ENCODE measurements at places on chromosomes 7 and 10.

DNA sequence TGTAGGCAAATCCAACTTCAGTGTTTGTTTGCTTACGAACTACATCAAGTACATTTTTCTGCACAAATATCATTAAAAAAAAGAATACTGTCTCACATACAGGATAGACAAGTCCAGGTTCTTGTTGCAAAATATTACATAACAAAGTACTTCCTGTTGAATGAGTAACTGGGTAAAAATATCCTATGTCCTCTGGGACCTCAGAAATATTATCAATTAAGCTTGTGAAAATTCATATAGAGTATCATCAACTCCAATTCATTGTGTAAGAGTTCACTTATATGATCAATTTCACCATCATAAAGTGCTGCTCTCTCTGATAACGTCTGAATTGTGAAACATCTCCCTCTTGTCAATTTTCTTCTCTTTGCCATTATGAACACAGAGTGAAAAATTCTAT lies 22.6 kb downstream of the HERC4 start:
- DNase-seq, result no peak

DNA sequence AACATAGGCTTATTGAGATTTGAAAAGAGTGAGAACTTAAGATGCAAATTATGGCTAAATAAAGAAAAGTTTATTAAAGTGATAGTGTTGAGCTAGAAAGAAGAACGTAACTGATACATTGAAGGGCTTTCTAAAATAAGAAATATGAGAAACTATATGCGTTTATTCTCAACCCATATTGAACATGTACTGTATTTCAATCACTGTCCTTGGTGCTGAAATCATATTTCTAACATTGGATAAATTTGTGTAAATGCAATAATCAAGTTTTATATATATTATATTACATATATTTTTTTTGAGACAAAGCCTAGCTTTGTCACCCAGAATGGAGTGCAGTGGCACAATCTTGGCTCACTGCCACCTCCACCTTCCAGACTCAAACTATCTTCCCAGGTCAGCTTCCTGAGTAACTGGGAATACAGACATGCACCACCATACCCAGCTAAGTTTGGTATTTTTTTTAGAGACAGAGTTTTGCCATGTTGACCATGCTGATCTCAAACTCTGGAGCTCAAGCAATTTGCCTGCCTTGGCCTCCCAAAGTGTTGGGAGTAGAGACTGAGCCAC lies 1065.8 kb downstream of the REEP3 start:
- DNase-seq, result no peak

DNA sequence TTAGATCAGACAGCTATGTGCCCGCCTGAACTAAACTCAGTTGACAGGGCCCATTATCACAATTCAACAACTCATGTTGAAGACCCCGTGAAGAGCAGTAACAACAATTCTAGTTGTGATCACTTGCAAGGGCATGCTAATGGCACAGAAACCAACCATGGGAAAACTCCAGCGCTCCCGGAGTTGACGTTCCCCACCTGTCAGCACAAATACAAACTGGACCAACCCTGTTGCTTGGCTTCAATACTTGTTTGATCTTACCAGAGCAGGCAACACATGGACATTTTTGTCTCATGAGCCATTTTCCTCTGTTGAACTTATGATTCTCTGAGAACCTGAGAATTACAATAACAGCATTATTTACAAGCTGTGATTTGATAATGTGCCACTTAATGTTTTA lies 119.0 kb upstream of the LANCL2 start:
- no peak for DNase-seq

DNA sequence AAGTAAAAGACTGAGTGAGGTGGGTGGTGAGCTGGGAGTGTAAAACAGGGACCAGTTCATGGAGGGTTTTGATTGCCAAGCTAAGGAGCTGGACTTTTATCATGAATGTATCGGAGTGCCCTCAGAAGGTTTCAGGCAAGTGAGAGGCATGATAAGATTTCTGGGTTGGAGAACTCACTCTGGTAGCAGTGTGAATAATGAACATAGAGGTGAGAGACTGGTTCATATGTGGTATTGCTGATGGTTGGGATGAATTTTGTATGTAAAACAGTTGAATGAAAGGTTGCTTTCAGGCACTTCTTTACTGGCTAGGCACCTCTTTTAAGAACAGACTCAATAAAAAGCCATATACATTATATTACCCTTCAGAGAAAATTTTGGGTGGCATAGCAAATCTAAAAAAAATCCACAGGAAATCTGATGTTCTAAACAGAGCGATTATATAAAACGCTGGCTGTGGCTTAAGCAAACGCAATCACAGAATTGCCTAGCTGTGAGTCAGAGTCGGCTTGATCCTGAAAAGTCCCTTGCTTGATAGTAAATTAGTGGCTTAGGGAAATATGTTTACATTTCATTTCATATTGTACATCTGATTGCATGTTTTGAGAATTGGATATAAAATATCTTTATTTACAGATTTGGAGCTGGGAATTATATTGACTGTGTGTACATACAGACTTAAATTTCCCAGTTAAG lies 92.9 kb upstream of the HDAC9 start:
- DNase-seq, result no peak

- no peak for DNase-seq
These were observed 8.0 kb downstream of the PWWP2B start for GRCh38 chr10:132404911-132405462.

DNA sequence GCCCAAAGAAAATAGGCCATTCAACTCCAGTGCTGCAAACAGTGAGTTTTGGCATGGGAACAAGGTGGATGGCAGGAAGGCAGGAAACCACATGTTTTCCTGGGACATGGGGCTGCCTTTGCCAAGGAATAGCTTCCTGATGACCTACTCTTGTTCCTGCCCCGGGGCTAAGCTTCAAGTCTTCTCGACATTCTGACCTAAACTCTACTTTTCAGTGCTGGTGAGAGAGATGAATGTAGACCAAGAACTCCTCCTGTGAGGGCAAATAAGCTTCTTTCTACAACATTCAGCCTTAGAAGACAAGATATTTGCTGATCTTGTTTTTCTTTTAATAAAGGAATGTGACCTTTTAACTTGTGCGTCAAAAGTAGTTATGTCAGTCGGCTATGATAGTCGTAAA lies 199.0 kb downstream of the GPR37 start:
- no peak for DNase-seq

DNA sequence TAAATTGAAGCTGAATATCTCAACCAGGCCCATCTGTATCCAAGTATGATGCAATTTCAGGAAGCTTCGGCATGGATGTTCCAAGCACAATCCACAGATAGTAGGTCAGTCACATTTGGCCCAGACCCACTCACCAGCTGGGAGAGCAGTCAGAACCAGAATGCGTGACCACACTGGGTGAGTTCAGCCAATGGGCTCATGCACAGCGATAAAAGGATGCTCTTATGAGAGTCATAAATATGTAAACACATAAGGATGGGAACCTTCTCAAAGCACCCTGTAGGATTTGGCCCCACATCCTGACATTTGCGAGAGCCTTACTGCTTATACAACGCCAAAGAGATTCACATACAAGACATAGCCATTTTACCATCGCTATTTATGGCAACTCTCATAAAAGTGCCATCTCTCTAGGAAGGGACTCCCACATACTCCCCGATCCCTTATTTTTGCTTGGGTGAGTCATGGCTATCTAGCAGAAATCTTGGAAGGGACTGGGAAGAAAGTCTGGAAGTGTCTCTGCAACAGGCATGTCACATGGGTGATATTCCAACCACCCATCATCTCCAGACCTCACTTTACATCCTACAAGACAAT lies 3.0 kb downstream of the AFAP1L2 start:
- no peak for DNase-seq

DNA sequence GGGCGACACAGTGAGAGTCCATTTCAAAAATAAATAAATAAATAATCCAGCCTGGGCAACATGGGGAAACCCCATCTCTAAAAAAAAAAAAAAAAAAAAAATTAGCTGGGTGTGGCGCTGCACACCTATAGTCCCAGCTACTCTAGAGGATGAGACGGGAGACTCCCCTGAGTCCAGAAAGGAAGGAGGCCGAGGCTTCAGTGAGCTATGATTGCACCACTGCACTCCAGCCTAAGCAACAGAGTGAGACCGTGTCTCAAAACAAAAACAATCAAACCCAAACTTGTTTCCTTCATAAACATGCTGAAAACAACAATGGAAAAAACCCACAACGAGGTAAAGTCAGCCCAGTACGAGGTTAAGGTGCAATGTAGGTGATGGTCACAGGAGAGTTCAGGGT lies 1.2 kb downstream of the COX19 start:
- DNase-seq, result no peak

DNA sequence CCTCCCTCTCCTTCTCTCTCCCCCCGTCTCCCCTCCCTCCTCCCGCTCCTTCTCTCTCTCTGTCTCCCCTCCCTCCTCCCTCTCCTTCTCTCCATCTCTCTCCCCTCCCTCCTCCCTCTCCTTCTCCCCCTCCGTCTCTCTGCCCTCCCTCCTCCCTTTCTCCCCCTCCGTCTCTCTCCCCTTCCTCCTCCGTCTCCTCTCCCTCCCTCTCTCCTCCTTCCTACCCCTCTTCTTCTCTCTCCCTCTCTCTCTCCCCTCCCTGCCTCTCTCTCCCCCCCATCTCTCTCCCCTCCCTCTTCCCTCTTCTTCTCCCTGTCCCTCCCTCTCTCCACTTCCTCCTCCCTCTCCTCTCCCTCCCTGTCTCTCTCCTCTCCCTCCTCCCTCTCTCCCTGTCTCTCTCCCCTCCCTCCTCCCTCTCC lies 32.2 kb downstream of the AP5Z1 start:
- no peak for DNase-seq

DNA sequence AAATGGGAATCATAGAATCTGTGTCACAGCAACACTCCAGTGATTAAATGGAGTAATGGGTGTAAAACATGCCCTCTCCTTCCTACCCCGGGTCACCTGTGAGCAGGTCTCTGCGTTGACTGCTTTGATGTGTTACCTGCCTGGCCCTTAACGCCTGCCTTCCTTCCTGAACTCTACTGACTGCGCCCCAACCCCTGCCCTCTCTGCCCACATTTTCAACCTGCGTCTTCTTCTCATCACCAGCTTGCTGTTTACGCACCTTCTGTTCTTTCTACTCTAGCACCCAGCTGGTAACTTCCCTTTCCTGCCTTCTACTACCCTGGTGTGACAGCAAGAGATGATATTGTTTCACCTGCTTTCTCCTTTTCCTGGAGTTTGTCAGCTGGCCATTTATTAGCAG lies 303.0 kb upstream of the LRGUK start:
- no peak for DNase-seq

DNA sequence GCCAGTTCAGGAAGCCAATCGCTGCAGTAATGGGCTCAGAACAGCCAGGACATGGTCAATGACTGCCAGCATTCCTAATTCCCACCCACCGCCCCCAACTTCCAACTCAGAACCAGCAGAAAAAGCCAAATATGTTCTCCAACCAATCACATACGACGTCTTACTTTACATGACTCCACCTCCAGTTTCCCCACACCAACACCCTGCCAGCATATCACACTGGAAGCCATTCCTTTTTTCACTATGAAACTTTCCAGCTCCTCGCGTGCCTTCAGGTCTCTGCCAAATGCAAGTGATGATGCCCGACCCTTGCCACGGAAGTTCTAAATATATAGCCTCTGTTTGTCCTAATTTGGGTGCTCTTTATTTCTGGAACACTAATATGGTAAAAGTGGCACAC lies 12.5 kb downstream of the NPS start:
- DNase-seq, result no peak

- DNase-seq, result no peak
These were observed 6.2 kb upstream of the MBL2 start for GRCh38 chr10:52778511-52779392.

DNA sequence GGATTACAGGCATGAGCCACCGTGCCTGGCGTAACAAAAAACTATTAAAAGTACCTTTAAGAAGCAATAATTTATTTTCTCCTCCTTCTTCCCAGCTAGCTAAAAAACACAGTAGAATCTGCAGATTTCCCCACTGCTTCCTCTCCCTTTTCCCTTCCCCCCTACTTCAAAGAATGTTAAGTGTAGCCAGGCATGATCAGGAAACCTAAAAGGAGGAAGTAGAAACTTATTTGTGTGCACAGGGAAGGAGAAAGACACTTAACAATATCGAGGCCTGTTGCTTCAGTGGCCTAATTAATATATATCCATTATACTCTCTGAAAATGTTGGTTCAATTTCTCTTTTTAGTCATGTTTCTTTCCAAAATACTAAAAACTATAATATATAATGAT lies 127.7 kb downstream of the NRBF2 start:
- no peak for DNase-seq

DNA sequence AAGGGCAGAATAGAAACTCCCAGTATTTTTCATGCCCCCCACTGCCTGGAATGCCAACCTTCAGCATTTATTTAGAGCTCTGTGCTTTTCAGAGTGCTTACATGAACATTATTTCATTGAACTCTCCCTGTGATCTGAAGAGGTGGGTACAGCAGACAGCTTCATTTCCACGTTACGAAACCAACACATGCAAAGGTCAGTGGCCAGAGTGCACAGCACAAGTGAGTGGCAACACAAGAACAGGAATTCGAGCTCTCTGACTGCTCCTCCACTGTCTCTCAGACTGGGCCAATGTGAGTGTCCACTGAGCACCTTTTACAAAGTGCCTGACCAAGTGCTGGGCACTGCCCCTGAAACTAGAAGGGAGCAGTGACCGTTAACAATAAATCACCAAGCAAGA lies 162.9 kb downstream of the GLI3 start:
- no peak for DNase-seq

DNA sequence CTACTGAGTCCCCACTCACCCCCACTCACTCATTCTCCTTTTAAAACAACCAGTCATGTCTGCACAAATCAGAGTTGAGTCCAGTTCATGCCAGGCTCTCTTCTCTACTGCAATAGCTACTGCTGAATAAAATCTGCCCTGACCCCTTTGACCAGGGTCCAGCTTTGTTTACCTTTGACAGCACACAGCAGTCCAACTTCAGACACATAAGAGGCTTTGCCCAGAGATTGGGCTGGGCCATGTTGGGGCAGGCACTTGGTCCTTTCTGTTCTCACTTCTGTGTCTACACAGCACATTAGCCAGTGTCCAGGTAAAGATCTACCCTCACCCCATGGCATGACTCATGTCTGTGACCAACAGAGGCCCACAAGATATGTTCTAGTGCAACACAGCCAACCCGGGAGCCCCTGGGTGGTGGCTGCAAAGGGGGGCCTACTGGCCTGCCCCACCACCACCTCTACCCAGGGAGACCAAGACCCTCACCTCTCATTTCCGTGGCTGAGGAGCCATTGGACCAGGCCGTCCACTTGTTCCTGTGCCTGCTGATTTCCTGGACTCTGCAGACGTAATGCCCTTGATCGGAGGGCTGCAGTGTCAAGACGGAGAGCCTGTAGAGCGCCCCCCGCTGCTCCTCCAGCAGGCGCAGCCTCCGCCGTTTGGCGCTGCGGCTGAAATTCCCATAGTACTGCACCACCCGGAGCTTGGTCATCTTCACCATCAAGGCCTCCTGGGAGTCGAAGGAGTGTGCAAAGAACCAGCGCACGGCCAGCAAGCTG lies 8.0 kb downstream of the VSTM4 start:
- no peak for DNase-seq
